ENCODE measurements at places on chromosomes 1 and 21.

- DNase-seq, result no peak
Observed at GRCh38 chr1:227790868-227791267, 24.6 kb upstream of the PRSS38 start.

DNA sequence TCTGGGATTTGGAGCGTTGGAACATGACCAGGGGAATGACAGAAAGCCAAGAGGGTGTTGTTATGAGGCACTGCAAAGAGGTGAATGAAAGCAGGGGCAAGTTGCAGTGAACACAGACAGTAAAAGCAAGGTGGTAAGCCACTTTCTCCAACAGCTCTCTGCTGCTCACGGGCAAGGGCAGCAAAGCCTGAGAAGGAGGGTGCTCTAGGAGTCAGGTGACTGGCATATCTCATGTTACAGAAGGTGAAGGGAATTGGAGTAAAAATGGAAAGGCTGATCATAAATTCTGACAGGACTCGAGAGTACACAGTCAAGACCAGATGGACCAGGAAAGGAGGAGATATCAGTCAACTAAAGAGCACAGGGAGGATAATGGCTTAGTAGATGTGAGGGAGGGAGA is 14.5 kb downstream of the VAV3 start:
- DNase-seq, result no peak

DNA sequence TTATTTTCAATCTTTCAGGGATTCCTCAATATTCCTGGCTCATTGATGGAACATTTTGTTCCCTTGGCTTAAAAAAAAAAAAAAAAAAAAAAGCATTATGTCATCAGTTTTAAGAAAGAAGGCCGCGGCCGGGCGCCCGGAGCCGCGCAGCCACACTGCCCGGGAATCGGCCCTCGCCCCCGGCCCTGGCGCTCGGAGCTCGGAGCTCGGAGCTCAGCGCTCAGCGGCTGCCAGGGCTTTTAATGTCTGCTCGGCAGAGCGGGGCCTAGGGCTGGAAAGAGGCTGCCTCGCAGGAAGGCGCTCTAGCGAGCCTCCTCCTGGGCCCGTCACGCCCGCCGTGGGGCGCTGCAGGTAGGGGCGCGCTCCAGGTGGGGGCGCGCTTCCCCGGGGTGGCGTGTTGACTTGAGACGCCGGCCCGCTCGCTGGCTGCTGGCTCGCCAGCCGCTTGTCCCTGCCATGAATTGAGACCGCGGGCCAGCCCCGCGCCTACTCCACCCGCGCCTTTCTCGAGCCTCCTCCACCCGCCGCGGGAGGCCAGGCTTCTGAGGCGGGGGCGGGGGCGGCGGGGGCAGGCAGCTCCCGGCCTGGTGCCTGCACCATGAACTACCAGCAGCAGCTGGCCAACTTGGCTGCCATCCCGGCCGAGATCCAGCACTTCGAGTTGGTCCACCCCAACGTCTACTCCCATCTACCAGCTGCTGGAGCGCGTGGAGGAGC is 5.4 kb upstream of the TDRD5 start:
- no peak for DNase-seq

DNA sequence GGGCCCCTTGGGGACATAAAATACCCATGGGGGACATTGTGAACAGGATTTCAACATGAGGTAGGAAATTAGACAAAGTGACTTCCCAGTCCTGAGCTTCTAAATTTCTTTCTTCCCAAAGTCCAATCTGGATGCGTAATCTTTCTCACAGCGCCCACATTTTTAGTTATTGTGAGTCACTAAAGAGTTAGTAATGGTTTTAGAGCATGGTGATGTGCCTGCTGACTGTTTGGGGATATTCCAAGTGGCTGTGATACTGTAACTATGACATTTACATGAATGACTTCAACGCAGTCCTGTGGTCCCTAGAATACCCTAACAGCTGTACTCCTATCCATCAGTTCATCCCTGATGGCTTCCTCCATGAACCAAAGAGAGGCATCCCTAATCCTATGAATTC is 224.0 kb upstream of the COA6 start:
- DNase-seq, result no peak

- DNase-seq, result no peak
Observed at GRCh38 chr1:64532646-64533045, 62.7 kb downstream of the CACHD1 start.

GRCh38 chr1:43588592-43588991 is 57.9 kb downstream of the PTPRF start:
- DNase-seq, result no peak

DNA sequence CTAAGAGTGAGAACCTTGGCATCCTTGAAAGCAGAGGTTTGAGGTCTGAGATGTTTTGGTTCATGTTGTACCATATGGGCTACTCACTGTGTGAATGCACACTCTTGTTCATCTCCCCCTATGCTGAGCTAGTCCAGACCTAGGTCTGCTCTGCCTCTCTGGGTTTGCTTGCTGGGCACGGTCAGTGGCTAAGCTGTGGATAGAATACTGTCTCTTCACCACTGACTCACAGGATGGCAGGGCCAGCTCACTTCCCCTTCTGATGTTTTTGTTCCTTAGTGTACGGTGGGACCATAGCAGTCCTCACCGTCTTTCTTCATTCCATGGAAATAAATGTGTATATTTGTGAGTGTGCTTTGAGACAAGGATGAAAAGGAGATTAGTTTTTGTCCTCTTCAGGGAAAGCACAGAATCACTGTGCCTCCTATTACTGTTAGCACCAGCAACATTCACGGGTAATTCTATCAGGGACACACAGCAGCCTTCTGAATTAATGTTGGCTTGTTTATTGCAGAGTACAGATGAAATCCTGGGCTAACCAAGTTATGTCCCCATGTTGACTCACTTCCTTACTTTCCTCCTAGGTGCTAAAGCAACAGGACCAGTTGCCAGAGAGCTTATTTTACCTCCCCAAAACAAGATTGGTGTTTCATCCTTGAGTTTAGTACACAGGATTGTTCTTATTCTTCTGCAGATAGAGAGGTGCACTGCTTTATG is 56.9 kb upstream of the IVNS1ABP start:
- no peak for DNase-seq

Measured in stimulated activated CD4-positive, alpha-beta T cell treated with anti-CD3 and anti-CD28 coated beads, TNF-alpha, amount 100 ng/mL, for 48 hours (primary cell).